AG08395 (cell line): ENCODE measurements at places on chromosomes 1 and 21.

GRCh38 chr1:193662030-193662429 lies 475.6 kb upstream of the B3GALT2 start:
- DNase-seq, result no peak

GRCh38 chr1:113245252-113245651 lies 145.1 kb upstream of the MAGI3 start:
- no peak for DNase-seq

DNA sequence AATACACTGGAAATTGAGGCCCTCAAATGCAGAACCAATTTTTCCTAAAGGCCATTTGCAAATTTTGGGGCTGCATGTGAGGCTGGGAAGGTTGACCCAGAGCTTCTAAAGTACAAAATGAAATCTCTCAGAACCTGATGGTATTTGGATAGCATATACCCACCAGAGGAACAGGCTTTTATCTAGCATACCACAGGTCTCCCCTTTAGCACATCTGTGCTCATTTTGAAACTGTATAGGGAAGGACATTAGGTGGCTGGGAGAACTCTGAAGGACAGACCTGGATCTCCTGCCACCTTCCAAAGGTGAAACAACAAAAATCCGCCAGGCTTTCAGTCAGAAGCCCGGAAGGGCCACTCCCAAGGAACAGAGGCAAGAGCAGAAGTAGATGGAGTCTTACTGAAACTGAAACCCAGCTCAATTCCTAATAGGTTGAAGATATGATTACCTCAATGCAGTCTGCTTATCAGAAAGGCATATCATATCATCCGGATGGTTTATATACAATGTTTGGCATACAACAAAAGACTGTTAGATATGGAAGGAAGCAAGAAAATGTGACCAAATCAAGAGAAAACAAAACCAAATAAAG lies 11.6 kb downstream of the CD55 start:
- DNase-seq, result no peak

GRCh38 chr1:244864253-244865027 lies at the start of gene HNRNPU:
TSS of gene HNRNPU (minus strand) at chr1:244864543. CDS start at chr1:244864307, 236 bp downstream.
- peak; percentile 94 for DNase-seq

- DNase-seq, result peak; percentile 74
Observed at GRCh38 chr1:35451125-35451528, 106.1 kb downstream of the KIAA0319L start.

- DNase-seq, result peak; percentile 62
Observed at GRCh38 chr1:24191860-24192259, 4.8 kb upstream of the IFNLR1 start.

- DNase-seq, result peak; percentile 82
Observed at GRCh38 chr1:63112155-63112900, 210.0 kb upstream of the FOXD3 start.

- no peak for DNase-seq
Observed at GRCh38 chr1:36562181-36562685, 79.5 kb upstream of the CSF3R start.

DNA sequence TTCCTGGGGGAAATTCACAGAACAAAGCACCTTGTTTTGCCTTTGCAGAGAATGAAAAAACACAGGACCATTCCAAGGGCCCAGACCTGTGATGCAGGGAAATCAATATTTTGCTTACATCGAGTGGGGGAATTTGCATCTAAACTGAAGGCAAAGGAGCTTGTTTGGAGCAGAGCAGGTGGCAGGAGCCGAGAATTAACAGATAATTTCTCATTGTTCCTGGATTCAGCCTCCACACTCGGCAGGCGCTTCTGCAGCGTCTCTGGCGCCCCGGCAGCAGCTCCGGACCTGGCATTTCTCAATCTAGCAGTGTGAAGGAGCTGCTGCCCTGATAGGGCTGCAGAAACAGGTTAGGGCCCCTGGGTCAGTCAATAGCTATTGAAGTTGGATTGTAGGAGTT lies 2.0 kb upstream of the SYT6 start:
- DNase-seq, result no peak
